ENCODE measurements at places on chromosomes 6 and 20. TPM values are rescaled to one million over a fixed set of nuclear protein-coding genes. Genes with fewer than 3 reads are reported as not detected.

DNA sequence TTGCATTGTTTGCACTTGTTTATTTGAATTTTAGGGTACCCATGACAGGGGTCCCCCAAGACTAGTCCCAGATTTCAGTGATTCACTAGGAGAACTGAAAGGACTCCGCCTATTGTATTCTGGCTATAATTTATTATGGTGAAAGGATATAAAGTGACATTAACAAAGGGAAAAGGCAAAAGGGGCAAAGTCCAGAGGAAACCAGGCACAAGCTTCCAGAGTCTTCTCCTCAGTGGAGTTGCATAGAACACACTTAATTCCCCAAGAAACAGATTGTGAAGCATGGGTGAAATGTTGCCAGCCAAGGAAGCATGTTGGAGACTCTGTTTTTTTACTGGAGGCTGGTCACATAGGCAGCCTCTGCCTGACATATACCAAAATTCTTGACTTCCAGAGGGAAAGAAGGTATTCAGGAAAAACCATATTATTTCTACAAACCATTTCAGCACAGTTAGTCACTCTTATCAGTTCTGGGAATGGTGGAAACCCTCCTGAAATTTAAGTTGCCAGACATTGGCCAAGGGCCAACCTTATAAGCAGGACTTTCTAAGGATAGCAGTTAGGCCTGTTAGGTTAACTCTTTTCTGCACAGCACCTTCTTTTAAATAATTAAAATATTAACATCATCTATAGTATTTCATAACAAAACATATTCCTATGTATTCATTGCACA lies 71.8 kb downstream of the FIG4 start:
- no peak for DNase-seq

GRCh38 chr20:19549896-19550295 lies 208.2 kb upstream of the RIN2 start:
- DNase-seq = no peak

DNA sequence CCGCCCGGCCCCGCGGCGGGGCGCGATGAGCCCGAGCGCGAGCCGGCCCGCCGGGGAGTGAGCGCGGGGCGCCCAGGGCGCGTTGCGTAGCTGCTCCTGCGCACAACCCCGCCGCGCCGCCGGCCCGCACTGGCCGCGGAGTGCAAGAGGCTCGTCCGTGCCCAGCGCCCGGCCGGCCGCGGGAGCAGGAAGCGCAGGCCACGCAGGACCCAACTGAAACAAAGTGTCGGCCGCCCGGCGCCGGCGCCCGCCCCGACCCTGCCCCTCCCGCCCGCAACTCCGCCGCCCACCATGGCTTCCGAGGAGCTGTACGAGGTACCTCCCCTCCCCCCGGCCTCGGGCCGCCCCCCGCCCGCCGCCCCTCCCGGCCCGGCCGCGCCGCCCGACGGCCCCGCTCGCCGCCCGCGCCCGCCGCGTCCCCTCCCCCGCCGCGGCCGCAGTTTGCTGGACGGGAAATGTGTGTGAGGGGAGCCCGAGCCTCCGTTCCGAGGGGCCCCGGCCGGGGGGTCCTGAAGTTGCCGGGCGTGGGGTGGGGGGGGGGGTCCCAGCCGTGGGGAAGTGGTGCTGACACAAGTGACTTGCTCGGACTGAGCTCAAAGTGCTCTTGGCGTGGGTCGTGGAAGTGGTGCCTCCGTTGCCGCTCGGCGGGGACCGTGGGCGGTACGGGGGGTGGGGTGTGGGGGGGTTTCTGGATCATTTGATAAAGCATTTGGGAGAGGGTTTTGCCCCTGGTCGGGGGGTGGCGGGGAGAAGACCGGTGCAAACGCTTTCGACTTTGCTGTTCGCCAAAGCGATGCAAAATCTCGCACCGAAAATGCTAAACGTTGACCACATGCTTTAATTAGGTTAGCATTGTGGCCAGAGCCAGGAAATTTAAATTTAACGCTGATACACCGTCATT lies 539 bp downstream of the CDYL start:
- no peak for DNase-seq

DNA sequence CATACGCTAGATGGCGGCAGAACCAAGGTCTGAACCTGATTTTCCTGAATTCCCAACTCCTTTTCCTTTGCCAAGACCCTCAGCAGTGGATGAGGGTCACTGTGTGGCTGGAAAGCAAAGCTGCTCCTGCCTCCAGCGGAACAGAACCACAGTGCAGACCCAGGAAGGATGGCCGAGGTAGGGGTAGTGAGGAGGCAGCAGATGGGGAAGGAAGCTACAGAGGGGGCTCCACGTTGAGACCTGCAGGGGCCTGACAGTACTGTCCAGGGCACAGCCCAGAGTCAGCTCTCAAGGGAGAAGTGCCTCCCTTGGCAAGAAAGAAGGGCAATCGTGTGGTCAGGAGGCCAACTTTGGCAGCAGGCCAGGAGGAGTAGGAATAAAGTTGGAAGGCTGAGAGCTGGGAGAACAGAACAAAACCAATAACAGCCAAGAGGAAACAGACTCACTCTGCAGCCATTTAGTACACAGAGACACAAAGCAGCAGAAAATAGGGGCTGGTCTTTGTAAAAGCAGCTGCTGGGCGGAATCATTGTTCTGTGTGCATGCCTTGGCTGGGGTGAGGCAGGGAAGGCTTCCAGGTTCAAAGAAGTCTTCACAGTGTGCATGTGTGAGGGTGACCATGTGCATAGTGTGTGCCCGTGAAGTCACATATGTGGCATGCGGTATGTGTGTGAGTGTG lies 3.1 kb downstream of the GABRR2 start:
- peak; percentile 89 for DNase-seq

GRCh38 chr6:127114214-127114760 lies 4.2 kb upstream of the RSPO3 start:
- no peak for DNase-seq

DNA sequence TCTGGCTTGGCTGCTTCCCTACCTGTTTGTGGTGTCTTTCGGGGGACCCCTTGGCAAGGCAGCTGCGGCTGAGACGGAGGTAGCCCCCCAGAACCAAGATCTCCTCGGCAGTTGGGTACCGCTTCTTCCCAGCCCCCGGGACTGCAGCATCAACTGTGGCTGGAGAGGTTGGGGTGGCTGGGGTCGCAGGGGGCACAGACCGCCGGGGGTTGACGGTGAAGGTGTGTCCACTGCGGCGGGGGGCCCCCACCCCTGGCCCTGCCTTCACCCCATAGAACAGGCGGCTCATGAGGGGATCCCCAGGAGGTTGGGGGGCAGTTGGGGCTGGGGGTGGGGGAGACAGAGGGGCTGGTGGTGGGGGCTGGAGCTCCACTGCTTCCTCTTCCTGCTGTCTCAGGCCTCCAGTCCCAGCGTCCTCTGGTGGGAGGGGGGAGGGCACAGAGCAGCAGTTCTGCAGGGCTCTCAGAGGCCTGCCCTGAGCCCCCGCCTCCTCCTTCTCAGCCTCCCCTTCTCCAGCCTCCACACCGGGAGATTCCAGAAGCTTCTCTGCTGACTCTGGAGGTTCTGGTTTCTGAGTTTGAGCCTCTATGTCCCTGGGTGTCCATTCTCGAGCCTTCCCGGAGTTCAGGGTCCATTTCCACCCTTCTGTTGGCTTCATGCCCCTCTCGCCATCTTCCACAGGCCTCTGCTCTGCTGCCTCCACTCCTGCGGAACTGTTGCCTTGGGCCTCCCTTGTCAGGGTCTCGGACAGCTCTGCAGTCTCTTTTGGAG lies 1.9 kb downstream of the PPP1R18 start:
- DNase-seq = no peak

- no peak for DNase-seq
Observed at GRCh38 chr6:123360359-123360758, 276.4 kb downstream of the TRDN start.

- DNase-seq = peak; percentile 4
Observed at GRCh38 chr6:107408714-107409113, 50.6 kb downstream of the PDSS2 start.

DNA sequence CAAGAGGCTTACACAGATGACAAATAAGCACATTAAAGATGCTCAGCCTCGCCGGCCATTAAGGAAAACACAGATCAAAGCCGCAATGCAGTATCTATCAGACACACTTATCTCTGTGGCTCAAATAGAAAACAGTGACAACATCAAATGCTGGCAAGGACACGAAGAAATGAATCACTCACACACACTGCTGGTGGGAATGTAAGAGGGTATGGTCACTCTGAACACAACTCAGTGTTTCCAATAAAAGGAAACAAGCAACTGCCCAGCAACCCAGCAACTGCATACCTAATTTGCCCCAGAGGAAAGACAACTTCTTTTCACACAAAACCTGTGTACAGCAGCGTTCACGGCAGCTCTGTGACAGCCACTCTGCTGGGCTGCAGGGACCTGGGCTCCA lies 155.8 kb downstream of the WDR27 start:
- no peak for DNase-seq

DNA sequence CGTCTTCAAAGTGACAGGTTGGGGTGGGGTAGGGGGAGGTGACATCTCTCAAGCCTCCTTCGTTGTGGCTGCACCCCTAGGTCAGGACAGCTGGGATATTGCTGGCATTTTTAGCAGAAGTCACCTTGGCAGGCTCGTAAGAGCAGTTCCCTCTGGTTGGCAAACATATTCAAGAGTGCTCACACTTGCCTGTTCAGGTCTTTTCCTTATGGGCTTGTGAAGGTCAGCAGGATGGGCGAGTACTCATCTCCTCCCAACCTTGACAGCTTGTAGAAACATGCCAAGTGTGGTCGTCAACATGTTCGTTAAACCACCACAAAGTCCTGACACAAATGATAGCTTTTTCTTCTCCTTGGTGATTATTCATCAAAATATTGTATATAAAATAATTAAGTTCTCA lies 113.6 kb downstream of the HDGFL1 start:
- no peak for DNase-seq

DNA sequence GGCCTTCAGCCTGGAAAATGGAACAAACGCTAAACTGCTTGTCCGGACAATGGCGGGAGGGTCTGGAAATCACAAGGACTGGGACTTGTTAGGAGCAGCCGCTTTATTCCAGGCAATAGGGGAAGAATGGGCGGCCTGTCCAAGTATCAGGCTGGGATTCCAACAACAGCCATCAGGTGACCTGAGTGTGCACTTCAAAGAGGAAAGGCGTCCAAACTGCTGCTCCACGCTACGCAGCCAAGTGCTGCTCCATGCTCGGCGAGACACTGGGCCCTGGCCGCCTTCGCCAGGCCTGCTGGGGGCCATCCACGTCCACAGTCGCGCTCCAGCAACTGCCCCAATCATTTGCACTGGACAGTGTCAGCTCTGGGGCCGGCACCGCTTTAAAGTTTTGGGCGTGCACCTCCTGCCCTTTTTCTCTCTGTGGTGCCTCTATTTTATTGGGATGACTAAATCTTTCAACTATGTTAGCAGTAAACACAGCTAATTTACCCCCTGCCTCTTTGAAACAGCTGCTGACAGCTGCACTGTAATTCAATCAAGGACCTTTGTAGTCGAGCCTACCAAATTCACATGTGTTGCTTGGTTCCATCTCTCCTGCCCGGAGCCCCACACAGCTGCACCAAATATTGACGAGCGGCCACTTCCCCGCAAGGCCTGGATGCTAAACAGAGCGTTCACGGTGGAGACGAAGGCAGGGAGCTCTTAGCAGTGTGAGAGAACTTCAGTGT lies 98.3 kb downstream of the BMP7 start:
- no peak for DNase-seq

GRCh38 chr6:14559746-14560536 lies 442.4 kb downstream of the CD83 start:
- DNase-seq = no peak

GRCh38 chr6:100126790-100127484 lies 132.9 kb upstream of the MCHR2 start:
- no peak for DNase-seq

Gene EGFL8
- 1.3 TPM for total RNA-seq

Gene AHCY
- 161 TPM for total RNA-seq

Gene LY6G6F
- not detected for total RNA-seq

Gene SLC35F1
- total RNA-seq = not detected

Gene PTCHD4
- 3.3 TPM for total RNA-seq

Gene SMOC2
- total RNA-seq = not detected

Gene AIF1
- not detected for total RNA-seq

Gene ZC2HC1B
- not detected for total RNA-seq

Gene SLC22A2
- not detected for total RNA-seq
